ENCODE measurements at places on chromosomes 3 and 15.

GRCh38 chr3:179811321-179812095 is 158.7 kb downstream of the USP13 start:
- no peak for DNase-seq

DNA sequence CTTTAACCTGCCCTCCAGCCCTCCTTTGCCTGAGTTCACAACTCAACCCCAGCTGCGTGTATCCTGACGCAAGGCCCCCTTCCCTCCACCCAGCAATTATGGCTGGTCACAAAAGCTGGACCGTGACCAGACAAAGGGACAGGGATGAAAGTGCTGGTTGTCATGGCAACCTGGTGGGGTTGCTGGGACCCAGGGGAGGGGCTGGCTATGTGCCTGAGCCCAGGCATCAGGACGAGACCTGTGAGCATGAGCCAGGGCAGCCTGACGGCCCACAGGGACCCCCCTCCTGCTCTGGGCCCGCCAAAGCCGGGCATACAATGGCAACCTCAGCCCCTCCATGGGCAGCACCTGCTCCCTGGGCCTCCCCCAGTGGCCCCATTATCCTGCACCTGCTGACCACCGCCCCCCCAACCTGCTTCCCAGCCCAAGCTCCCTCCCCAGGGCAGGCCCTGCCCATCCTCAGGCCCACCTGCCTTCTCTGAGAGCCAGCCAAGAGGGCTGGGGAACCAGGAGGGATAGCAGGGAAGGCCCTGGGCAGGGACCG is 4.5 kb upstream of the DNAH1 start:
- DNase-seq: no peak

- no peak for DNase-seq
Measured at GRCh38 chr15:51386960-51387698, 45.7 kb downstream of the GLDN start.

- no peak for DNase-seq
Measured at GRCh38 chr3:139463466-139463865, 12.8 kb downstream of the RBP2 start.

- DNase-seq: no peak
Measured at GRCh38 chr3:189944285-189945145, 176.2 kb downstream of the P3H2 start.

- no peak for DNase-seq
Measured at GRCh38 chr15:91967935-91968606, 114.6 kb downstream of the SLCO3A1 start.

GRCh38 chr15:68411735-68412134 is 20.2 kb downstream of the ITGA11 start:
- DNase-seq: no peak

GRCh38 chr3:185926445-185926844 is 11.4 kb downstream of the TRA2B start:
- no peak for DNase-seq

GRCh38 chr3:47365213-47366153 is 15.3 kb upstream of the PTPN23 start:
- no peak for DNase-seq

GRCh38 chr15:34338347-34338746 is 766 bp upstream of the SLC12A6 start:
- no peak for DNase-seq

- DNase-seq: no peak
Measured at GRCh38 chr3:60610441-60611112, 640.7 kb downstream of the FHIT start.

- DNase-seq: no peak
Measured at GRCh38 chr3:150733936-150734794, 28.8 kb downstream of the SIAH2 start.

GRCh38 chr15:62085740-62086139 is 19.0 kb downstream of the C2CD4A start:
- DNase-seq: no peak

DNA sequence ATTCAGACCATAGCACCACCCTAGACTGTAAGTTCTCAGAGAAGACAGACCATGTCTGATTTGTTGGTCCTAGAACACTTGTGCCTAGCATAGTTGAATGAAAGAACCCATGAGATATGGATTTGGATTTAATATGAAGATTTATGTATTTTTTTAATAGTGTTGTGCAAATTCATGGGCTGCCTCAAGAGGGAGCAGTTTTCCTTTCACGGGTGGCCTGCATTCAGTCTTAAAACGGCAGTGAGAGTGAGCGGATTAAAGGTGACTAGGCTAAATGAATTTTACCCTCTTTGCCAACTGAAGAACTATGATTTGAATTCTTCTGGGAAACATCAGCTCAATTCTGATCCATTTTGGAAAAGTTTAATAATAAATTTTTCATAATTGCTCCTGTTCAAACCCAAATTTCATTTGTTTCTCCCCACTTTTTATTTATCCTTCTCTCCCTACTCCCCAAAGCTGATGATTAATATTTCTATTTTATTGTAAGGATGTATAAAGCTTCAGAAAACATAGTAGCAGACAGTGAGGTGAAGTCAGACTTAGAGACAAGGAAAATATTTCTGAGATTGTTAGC is 67.3 kb downstream of the MORC1 start:
- DNase-seq: no peak

DNA sequence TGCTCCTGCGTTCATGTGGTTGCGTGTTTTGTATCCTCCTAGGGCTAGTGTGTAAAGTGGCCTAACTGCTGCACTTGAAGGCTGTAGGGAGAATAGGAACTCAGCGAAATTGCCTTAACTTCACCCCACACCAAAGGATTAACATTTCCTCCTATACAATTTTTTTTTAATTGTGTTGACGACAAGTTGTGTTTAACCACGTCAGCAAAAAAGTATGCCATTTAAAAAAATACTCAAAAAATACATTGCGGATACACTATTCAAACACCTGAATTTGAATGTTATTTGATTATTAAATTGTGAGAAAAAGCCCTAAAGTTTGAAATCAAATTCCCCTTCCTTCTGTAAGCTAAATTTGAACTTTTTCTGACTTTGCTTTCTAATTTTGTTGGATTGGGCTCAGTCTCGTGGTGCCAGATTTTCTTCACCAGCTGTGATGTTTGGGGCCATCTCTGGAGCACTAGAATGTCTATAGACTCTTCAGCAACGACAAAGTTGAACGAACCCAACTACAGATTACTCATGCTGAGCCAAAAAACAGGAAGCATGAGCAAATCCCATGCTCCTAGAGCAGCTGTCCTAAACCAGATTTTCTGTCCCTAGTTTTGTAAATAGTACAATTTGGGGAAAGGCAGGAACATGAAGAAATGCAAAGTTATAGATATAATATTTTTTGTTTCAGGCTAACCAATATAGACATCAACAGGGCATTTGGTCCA is 8.1 kb upstream of the SLC9A9 start:
- DNase-seq: no peak

GRCh38 chr3:194837457-194838127 is 151.9 kb downstream of the FAM43A start:
- no peak for DNase-seq

DNA sequence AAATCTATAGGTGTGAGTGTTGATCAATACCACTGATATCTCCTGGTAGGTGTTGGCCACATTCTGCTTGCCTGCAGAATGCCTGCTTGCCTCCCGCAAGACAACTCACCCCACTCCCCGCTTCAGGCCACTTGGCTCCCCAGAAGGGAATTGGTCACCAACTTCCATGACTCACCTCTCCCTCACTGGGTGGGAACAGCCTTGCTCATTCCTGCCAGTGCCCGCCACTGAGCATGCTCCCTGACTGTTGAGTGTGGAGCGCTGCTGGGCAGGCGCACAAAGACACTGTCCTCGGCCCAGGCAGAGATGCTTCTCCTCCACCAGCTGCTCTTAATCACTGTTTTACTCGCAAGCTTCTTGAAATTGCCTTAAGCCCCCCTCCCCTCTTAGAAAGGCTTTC is 57.3 kb upstream of the PPP2R3A start:
- DNase-seq: no peak

DNA sequence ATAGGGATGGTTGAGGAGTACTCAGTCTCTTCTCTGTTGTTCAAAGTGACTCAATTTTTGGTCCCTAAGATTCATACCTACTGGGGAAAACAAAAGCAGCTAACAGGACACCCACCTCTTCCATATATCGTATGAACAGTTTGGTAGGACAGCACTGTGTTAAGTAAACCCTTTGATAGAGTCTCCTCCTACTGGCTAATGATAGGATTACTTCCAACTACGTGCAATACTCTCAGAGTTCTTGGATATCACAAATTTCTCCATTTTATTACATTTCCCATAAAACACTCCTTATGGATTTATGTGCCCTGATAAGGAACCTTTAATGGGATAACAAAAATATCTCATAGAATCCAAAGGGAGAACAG is 200.2 kb upstream of the GOLGA6L4 start:
- DNase-seq: no peak

- DNase-seq: peak; percentile 45
Measured at GRCh38 chr15:63892794-63893441, 59.2 kb upstream of the HERC1 start.
